ENCODE measurements at places on chromosomes 11 and 22. TPM values are rescaled to one million over a fixed set of nuclear protein-coding genes. Genes with fewer than 3 reads are reported as not detected.

Gene KBTBD4
- total RNA-seq, result 18.6 TPM

Gene SEPTIN5
- 1.9 TPM for total RNA-seq

Gene ZBTB16
- total RNA-seq, result 4.0 TPM

Gene BIK
- 3.2 TPM for total RNA-seq

Gene CTSW
- total RNA-seq, result 27.8 TPM

Gene ANO1
- total RNA-seq, result not detected

Gene PRSS23
- total RNA-seq, result 1.4 TPM

Gene SLC17A6
- not detected for total RNA-seq

Gene TSSK2
- total RNA-seq, result not detected

Gene PRR33
- total RNA-seq, result not detected

Gene GLYATL2
- not detected for total RNA-seq

Gene PGAP2
- total RNA-seq, result 45.9 TPM

Gene BLID
- not detected for total RNA-seq

Gene RELA
- total RNA-seq, result 116 TPM

Gene RAC2
- total RNA-seq, result 681 TPM

Gene RRP8
- total RNA-seq, result 31.5 TPM

Gene INSC
- 3.1 TPM for total RNA-seq

Gene RAG1
- total RNA-seq, result 0.50 TPM

Gene GVQW3
- 3.8 TPM for total RNA-seq

Gene PHF5A
- total RNA-seq, result 69.2 TPM

Gene TEF
- 1.5 TPM for total RNA-seq

Gene VSIG2
- total RNA-seq, result 0.48 TPM

Gene NXPE2
- not detected for total RNA-seq

Gene AMOTL1
- 0.67 TPM for total RNA-seq

Gene NEFH
- total RNA-seq, result 1.6 TPM

Gene MGAT3
- 2.6 TPM for total RNA-seq

Gene GTSE1
- 54.2 TPM for total RNA-seq

Gene CD3G
- 128 TPM for total RNA-seq

Gene PGA5
- total RNA-seq, result not detected

Gene POU2F3
- 0.14 TPM for total RNA-seq
